Upper lobe of left lung (tissue), 6 donors: ENCODE measurements at places on chromosomes 7 and 10. TPM values are rescaled to one million over a fixed set of nuclear protein-coding genes. Genes with fewer than 3 reads are reported as not detected.

Gene MAD1L1
- 47.0 TPM for total RNA-seq

- DNase-seq = no peak
- H3K36me3 ChIP-seq = peaks cover 17% of the 10 kb centered on the region
- H3K27ac ChIP-seq = peak overlapping the region; percentile 77
- peak overlapping the region; percentile 96 for H3K4me3 ChIP-seq
Observed at GRCh38 chr10:119104654-119105015, 722 bp downstream of the DENND10 start.

- H3K36me3 ChIP-seq = no peaks in the 10 kb centered on the region
- H3K27ac ChIP-seq = no peak overlapping the region
- no peak overlapping the region for H3K4me3 ChIP-seq
- H3K27me3 ChIP-seq = no peaks in the 10 kb centered on the region
Observed at GRCh38 chr7:50857804-50858489, 75.3 kb upstream of the GRB10 start.

- no peak overlapping the region for H3K27ac ChIP-seq
- H3K36me3 ChIP-seq = no peaks in the 10 kb centered on the region
- H3K4me3 ChIP-seq = no peak overlapping the region
Observed at GRCh38 chr7:130463553-130464434, 23.0 kb upstream of the CEP41 start.

DNA sequence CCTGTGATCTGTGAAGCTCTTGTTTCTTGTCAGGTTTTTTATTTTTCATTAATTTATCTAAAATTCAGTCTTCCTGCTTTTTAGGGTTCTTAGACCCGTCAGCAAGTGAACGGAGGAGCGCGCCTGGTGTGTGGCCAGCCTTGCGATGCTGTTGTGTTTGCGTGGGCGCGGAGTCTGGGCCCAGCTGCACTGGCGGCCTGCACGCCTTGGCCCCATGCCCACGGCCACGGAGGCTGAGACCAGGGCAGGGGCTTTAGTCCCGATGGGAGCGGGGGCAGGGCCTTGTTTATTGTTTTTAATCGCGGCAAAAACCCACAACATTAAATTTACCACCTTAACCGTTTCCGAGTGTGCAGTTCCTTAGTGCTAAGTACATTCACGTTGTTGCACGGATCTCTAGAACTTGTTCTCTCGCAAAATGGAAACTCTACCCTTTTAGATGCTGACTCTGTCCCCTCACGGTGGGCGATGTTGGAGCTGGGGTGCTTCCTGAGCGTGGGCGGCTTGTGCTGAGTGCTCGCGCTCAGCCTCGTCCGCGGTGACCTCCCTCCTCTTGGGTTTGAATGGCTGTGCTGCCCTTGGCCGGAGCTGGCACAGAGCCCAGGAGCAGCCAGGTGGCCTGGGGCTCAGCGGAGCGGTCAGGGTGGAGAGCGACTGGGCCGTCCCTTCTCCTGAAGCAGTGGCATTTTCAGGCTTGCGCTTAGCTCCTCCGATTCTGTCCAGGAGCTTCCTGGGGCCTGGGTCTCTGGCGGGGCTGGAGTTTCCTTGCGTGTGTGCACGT, 69.1 kb downstream of the INPP5A start:
- H3K27me3 ChIP-seq = no peaks in the 10 kb centered on the region
- H3K36me3 ChIP-seq = no peaks in the 10 kb centered on the region
- H3K4me3 ChIP-seq = no peak overlapping the region

- no peaks in the 10 kb centered on the region for H3K4me1 ChIP-seq
- H3K36me3 ChIP-seq = no peaks in the 10 kb centered on the region
- H3K4me3 ChIP-seq = no peak overlapping the region
- no peaks in the 10 kb centered on the region for H3K27me3 ChIP-seq
Observed at GRCh38 chr7:145511004-145511403, 605.6 kb upstream of the CNTNAP2 start.

- peak; percentile 49 for DNase-seq
- H3K36me3 ChIP-seq = no peaks in the 10 kb centered on the region
- no peaks in the 10 kb centered on the region for H3K4me1 ChIP-seq
- H3K27ac ChIP-seq = no peak overlapping the region
Observed at GRCh38 chr10:18414061-18414460, 237.3 kb downstream of the NSUN6 start.

GRCh38 chr10:34113504-34114225, 701.4 kb downstream of the PARD3 start:
- H3K27ac ChIP-seq = no peak overlapping the region
- peaks cover 6% of the 10 kb centered on the region for H3K36me3 ChIP-seq
- H3K4me1 ChIP-seq = peaks cover 10% of the 10 kb centered on the region
- no peak overlapping the region for H3K4me3 ChIP-seq

Gene IKZF1
- total RNA-seq = 60.8 TPM

GRCh38 chr7:21542891-21543527, at the start of gene DNAH11:
TSS of gene DNAH11 (plus strand) at chr7:21543039. CDS start at chr7:21543246, 207 bp downstream.
- H3K27me3 ChIP-seq = no peaks in the 10 kb centered on the region
- peaks cover 16% of the 10 kb centered on the region for H3K4me1 ChIP-seq
- peak; percentile 92 for DNase-seq
- no peak within 1 kb of the TSS for H3K27ac ChIP-seq
- H3K36me3 ChIP-seq = no peaks in the 10 kb centered on the region

DNA sequence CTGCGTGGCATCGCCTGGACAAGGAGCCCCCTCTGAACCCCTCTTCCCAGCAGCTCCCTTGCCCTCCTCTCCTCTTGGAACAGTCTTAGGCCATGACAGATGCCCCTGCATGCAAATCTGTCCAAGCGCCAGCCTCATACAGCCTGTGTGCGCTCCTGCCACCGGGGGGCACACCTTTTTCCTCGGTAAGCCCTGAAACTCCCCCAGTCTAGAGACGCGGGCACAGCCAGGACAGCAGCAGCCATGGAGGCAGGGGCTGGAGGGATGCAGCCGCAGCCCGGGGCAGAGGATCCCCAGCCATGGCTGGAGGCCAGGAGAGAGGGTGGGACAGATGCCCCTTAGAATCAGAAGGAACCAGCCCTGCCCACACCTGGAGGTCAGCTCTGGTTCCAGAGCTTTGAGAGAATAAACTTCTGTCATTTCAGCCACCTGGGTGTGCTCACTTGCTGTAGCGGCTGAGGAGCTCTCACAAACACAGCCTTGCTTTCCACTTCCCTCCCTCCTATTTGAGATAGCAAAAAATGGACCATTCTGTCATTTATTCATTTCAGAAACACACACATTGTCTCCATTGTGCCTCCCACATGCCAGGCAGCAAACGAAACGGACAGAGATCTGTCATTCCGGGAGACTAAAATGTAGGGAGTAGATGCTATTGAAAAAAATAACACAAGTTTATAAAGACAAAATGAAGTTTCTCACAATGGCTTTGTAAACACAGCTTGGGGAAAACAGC, 241.5 kb downstream of the WDR37 start:
- peaks cover 3% of the 10 kb centered on the region for H3K4me1 ChIP-seq
- no peak for DNase-seq
- H3K27me3 ChIP-seq = peaks cover 4% of the 10 kb centered on the region
- H3K36me3 ChIP-seq = no peaks in the 10 kb centered on the region
- H3K27ac ChIP-seq = no peak overlapping the region
- H3K4me3 ChIP-seq = no peak overlapping the region

- no peak overlapping the region for H3K4me3 ChIP-seq
- DNase-seq = peak; percentile 45
- H3K27ac ChIP-seq = peak overlapping the region; percentile 53
- H3K27me3 ChIP-seq = no peaks in the 10 kb centered on the region
- H3K4me1 ChIP-seq = peaks cover 81% of the 10 kb centered on the region
Observed at GRCh38 chr10:71978988-71979691, 14.9 kb downstream of the CHST3 start.

- H3K4me3 ChIP-seq = no peak overlapping the region
- DNase-seq = no peak
- H3K36me3 ChIP-seq = no peaks in the 10 kb centered on the region
- peaks cover 10% of the 10 kb centered on the region for H3K4me1 ChIP-seq
- no peak overlapping the region for H3K27ac ChIP-seq
- H3K27me3 ChIP-seq = no peaks in the 10 kb centered on the region
Observed at GRCh38 chr7:26090927-26091519, 61.0 kb upstream of the NFE2L3 start.

Gene ERVW-1
- 0.20 TPM for total RNA-seq

GRCh38 chr7:80764132-80764531, 125.7 kb downstream of the CD36 start:
- no peaks in the 10 kb centered on the region for H3K36me3 ChIP-seq
- H3K27me3 ChIP-seq = no peaks in the 10 kb centered on the region
- H3K4me3 ChIP-seq = no peak overlapping the region

- H3K4me1 ChIP-seq = peaks cover 60% of the 10 kb centered on the region
- peaks cover 14% of the 10 kb centered on the region for H3K36me3 ChIP-seq
- no peaks in the 10 kb centered on the region for H3K27me3 ChIP-seq
- peak; percentile 99 for DNase-seq
- peak within 1 kb of the TSS; percentile 96 for H3K27ac ChIP-seq
- H3K4me3 ChIP-seq = peak within 1 kb of the TSS; percentile 67
Observed at GRCh38 chr10:71773221-71773971, at the start of gene VSIR. TSS of gene VSIR (minus strand) at chr10:71773520. CDS start at chr10:71773439, 81 bp downstream.

Gene GNAT3
- not detected for total RNA-seq

Gene BHLHA15
- total RNA-seq = 3.5 TPM

Gene RAB11FIP2
- total RNA-seq = 23.0 TPM

Gene OR2A25
- total RNA-seq = not detected

DNA sequence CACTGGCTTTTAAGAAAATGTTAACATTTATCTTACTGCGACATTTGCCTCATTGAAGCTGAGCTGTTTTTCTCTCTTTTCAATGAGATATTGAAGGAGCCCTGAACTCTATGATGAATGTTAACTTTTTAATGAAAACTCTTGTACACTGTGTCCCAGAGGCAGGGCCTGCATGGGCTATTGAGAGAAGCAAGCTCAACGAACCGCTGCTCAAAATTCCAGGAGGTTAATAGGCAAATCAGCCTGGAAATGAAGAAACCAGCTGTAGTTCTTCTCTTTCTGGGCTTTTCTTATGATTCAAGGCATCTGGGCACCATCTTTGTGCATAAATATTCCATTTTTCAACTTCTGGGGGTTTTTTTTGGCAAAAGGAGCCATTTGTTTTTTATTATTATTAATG, 168.4 kb upstream of the NPVF start:
- DNase-seq = no peak
- H3K27ac ChIP-seq = no peak overlapping the region
- H3K4me3 ChIP-seq = no peak overlapping the region
- no peaks in the 10 kb centered on the region for H3K27me3 ChIP-seq
- H3K4me1 ChIP-seq = no peaks in the 10 kb centered on the region
- H3K36me3 ChIP-seq = no peaks in the 10 kb centered on the region

Gene DGKI
- total RNA-seq = 0.34 TPM

DNA sequence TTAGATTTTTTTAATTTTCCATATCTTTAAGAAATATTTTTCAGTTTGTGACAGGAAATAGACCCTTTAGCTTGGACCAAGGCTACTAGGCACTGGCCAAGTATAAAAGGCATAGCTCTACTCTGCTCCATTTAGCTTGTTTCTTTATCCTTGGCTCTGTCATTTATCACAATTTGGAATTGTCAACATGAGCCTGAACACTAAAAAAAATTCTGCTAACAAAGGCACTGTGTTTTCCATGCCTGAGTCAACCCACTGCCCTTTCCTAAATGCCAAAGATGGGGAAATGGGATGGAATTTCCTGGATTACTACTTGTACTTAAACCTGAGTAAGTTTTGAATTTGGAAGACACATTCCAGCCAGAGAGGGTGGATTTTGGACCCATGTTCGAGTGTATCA, 128.4 kb downstream of the NSUN6 start:
- no peak overlapping the region for H3K4me3 ChIP-seq
- no peaks in the 10 kb centered on the region for H3K4me1 ChIP-seq
- DNase-seq = no peak
- no peaks in the 10 kb centered on the region for H3K27me3 ChIP-seq
- no peaks in the 10 kb centered on the region for H3K36me3 ChIP-seq

DNA sequence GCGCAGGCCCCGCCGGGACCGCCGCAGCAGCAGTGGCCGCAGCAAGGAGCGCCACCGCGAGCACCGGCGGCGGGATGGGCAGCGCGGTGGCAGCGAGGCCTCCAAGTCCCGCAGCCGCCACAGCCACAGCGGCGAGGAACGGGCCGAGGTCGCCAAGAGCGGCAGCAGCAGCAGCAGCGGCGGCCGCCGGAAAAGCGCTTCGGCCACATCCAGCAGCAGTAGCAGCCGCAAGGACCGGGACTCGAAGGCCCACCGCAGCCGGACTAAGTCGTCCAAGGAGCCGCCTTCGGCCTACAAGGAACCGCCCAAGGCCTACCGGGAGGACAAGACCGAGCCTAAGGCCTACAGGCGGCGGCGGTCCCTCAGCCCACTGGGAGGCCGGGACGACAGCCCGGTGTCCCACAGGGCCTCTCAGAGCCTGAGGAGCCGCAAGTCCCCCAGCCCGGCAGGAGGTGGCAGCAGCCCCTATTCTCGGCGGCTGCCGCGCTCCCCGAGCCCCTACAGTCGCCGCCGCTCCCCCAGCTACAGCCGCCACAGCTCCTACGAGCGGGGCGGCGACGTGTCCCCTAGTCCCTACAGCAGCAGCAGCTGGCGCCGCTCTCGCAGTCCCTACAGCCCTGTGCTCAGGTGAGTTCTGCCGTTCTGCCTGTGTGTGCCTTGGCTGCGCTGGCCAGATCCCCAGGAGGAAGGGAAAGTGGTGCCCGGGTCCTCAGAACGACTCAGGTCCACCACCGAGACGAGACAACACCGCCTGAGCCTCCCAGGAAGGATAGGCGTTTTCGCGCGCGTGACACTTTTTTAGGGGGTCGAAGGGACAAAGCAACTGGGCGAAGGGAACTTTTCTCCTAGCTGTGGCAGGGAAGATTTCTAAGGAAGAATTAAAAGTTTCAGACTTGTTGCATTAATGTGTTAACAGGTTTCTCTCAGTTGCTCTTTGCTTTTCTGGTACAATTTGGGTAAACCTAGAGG, 1.5 kb downstream of the CDK13 start:
- peak overlapping the region; percentile 86 for H3K4me3 ChIP-seq
- H3K27ac ChIP-seq = peak overlapping the region; percentile 99
- no peaks in the 10 kb centered on the region for H3K27me3 ChIP-seq
- H3K4me1 ChIP-seq = peaks cover 34% of the 10 kb centered on the region
- H3K36me3 ChIP-seq = no peaks in the 10 kb centered on the region

GRCh38 chr10:37289833-37290464, 164.6 kb downstream of the ANKRD30A start:
- H3K4me3 ChIP-seq = no peak overlapping the region
- no peaks in the 10 kb centered on the region for H3K4me1 ChIP-seq
- H3K27ac ChIP-seq = no peak overlapping the region
- H3K36me3 ChIP-seq = no peaks in the 10 kb centered on the region

DNA sequence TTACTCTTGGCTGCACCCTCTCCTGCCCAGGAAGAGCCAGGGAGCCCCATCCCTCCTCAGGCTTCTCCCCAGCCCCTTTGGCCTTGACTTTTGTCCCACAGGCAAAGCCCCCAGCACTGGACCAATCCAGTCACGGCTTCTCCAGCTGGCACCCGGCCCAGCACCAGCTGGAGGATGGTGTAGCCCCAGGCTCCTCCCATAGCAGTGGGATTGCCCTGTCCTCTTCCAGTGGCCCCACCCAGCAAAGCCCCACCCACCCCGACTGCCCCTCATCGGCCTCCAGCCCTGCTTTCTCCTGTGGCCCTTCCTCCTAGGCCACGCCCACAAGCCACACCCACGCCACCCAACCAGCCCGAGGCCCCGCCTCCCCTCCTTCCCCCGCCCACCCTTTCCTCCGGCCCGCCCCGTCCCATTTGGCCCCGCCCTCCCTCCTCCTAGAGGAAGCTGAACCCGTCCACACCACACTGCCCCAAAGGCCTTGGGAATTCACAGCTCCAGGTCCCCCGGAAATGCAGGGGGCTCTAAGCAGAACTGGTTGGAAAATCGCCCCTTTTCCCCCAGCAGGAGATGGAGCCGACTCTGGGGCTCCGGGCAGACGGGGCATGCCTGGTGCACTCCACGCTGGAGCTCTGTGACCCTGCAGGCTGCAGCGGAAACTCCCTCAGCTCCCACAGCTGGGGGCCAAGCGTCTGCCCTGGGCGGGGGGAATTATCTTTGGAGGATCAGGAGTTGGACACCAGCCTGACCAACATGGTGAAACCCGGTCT, 25.2 kb downstream of the GET4 start:
- DNase-seq = peak; percentile 88
- no peaks in the 10 kb centered on the region for H3K27me3 ChIP-seq
- no peaks in the 10 kb centered on the region for H3K36me3 ChIP-seq
- no peak overlapping the region for H3K4me3 ChIP-seq
- H3K4me1 ChIP-seq = peaks cover 25% of the 10 kb centered on the region
- H3K27ac ChIP-seq = peak overlapping the region; percentile 37

Gene HABP2
- total RNA-seq = not detected
